ENCODE measurements at places on chromosomes 13 and 19.

DNA sequence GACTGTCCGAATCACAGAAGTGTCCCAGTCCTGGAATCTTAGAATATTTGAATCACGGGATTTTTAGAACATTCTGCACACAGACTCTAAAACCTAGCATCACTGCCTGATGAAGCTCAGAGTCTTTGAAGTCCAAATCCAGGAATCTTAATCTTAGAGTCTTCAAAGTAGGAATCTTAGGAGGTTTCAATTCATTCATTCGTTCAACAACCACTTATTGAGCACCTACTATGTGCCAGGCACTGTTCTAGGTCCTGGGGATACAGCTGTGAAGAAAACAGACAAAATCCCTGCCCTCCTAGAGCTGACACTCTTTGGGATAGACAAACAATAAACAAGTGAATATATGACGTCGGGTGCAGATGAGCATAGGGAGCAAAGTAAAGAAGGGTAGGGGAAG, 1.7 kb downstream of the RTN2 start:
- no peak for DNase-seq

GRCh38 chr13:73833325-73834070, 300.7 kb downstream of the KLF12 start:
- no peak for DNase-seq

GRCh38 chr19:44748426-44749254, at the start of gene BCL3:
BCL3 (plus strand) TSS chr19:44748708; CDS start chr19:44748791, 83 bp downstream.
- no peak for DNase-seq

DNA sequence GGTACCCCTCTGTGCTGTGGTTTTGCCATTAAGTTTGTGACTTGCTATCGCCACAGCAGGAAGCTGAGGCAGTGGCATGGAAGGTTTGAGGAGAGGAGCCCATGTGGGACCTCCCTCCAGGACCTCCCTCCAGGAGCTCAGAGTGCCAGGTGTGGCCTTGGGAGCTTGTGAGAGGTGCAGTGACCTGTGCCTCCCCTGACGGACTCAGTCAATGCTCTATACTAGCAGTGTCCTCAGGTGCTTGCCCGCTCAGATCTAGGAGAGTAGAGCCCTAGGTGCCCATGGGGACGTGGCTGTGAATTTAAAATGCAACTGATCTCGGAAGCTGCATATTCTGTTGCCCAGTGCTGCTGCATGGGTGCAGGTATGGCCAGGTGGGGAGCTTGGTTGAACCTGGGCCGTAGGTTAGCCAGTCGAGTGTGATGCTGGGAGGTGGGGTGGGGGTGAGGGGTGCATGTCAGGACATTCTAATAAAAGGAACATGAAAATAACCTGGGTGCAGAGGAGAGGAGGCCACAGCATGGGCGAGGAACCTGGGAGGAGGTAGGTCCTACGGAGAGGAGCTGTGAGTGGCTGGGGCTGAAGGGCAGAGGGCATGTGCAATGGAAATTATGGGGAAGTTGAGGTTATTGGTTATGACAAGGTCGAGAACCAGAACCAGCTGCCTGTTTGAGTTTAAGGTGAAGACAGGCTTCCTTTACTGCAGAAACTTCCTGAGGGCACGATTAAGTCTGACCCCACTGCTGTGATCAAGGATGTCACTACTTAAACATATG, 41.6 kb downstream of the TEX29 start:
- no peak for DNase-seq

GRCh38 chr13:26618726-26619125, 61.2 kb downstream of the WASF3 start:
- no peak for DNase-seq

GRCh38 chr19:6041991-6042481, 64.1 kb upstream of the RANBP3 start:
- no peak for DNase-seq

Data from omental fat pad (tissue), 4 donors.